Stimulated activated CD8-positive, alpha-beta memory T cell treated with anti-CD3 and anti-CD28 coated beads, Interleukin-4, amount 100 ng/mL, for 24 hours (primary cell): ENCODE measurements at places on chromosomes 3 and 15.

GRCh38 chr3:68667346-68667745, 265.0 kb downstream of the TAFA4 start:
- no peak for DNase-seq

- no peak for DNase-seq
Observed at GRCh38 chr3:115099986-115100571, 47.0 kb downstream of the ZBTB20 start.

DNA sequence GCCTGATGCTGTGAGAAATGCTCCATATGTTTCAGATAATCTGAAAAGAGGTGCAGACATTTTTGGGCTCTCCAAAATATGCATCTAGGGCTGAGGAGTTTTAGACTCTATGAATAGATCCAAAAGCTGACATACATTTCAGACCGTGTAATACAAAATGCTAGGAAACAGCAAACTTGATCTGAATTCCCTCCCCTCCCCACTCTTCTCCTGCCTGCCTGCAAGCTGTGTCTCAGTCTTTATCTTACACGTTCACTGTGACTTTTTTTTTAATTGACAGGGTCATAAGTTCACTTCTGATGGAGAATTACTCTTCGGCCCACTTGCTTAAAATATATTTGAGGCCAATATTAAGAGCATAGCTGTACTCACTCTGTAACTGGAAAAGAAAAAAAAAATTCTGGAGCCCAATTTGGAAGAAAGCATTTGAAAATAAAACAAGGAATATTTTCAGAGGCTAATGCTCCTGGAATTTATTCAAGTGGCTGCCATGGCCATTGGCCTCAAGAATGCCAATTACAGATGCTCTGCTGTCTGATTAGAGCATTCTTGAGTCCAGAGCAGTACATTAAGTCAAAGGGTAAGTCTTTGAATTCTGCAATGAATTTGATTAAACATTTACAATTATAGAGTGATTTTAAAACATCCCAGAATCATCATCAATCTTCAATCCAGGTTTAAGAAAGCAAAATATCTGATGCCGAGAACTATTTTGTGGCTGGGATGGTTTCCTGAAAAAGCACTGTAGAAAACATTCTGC, 146.2 kb upstream of the SEMA6D start:
- DNase-seq = no peak

GRCh38 chr3:45647148-45647619, 42.0 kb upstream of the SACM1L start:
- no peak for DNase-seq

DNA sequence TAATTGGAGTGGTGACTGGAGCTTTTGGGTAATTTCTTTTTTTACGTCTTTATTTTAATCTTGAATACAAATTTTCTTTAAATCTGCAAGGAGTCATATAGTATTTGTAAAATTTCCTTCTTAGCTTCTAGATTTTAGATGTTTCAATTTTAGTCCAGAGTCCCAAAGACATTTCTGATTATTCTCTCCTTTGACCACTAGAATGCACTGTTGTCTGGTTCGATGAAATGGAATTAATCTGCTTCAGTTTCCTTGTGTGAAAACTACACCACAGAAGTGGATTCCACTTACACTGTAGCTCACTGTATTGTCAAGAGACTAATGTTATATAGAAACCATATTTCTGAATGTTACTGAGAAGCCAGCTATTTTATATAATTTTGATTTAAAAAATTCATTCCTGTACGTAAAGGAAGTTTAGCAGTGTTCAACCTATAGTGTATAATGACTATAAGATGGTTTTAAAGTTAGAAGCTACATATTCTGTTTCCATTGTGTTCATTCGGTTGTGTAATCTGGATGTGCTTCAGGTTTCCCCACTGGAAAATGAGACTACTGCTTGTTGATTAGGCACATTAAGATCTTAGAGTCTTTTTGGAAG, 6.1 kb downstream of the GRAMD1C start:
- DNase-seq = no peak

- DNase-seq = no peak
Observed at GRCh38 chr3:49899815-49900214, 3.9 kb downstream of the MST1R start.

DNA sequence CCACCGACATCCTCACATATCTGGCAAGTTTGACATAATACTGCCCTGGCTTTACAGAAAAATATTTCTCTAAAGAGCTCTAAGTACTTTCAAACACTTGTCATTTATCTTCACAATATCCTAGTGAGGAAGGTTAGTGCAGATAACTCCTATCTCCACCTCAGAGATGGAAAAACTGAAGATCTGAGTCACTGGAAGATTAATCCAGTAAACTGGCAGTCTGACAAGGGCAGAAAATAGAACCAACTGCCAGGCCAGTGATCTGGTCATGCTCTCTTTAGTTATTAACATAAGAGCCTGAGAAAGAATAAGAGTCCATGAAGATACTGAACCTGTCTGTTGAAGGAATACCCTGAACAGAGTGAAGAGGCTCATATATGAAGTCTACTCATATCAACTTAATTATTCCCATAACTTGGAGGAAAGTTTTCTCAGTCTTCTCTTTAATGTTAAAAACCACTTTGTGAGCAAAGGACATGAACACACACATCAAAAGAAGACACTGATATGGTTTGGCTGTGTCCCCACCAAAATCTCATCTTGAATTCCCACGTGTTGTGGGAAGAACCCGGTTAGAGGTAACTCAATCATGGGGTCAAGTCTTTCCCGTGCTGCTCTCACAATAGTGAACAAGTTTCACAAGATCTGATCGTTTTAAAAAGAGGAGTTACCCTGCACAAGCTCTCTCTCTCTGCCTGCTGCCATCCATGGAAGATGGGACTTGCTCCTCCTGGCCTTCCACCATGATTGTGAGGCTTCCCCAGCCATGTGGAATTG, 61.4 kb downstream of the GOLIM4 start:
- no peak for DNase-seq

- no peak for DNase-seq
Observed at GRCh38 chr15:43249236-43249635, 17.5 kb downstream of the TGM5 start.

DNA sequence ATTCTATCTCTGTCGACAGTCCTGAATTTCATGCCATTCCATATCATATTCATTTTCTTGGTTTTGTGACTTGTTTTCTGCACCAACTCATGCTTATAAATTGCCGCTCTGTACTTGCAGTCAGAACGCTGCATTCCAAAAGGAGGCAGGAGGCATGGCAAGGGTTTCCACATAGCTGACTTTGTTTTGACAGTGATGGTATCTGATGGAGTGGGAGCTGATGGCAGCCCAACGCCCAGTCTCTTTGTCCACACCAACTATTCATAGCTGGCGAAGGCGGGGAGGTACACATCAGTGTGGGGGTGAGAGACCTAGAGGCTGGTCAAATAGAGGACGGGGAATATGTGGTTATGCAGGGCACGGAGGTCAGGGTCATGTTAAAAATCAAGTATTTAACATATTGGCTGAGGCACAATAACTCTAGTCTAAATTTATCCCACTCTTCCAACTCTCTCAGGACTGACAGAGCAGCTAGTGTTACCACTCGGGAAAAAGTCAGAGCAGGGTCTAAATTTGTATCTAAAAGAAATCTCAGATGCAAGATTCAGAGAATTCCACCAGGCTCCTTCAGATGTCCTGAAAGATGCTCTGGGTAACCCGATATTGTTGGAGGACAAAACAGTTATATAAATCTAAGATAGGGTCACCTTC, 67.8 kb upstream of the ATP13A3 start:
- no peak for DNase-seq

GRCh38 chr15:77964193-77964592, 113.3 kb downstream of the TBC1D2B start:
- no peak for DNase-seq

- no peak for DNase-seq
Observed at GRCh38 chr3:71063773-71064290, 519.7 kb downstream of the FOXP1 start.

DNA sequence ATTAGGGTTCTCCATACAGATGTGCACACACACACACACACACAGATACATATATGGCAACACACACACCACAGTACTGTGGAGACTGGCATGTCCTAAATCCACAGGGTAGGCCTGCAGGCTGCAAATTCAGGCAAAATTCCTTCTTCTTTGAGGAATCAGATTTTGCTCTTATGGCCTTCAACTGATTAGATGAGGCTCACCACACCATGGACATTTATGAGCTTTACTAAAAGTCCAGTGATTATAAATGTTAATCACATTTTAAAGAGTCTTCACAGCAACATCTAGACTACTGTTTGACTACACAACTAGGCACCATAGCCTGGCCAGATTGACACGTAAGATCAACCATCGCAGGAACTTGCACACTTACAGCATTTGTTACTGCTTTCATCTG, 140.3 kb upstream of the UBE3A start:
- no peak for DNase-seq
